ENCODE measurements at places on chromosomes 1 and 21.

- no peak for DNase-seq
Measured at GRCh38 chr21:25967181-25967900, 203.2 kb downstream of the APP start.

- DNase-seq, result no peak
Measured at GRCh38 chr1:206082831-206083695, 30.1 kb downstream of the RHEX start.

- no peak for DNase-seq
Measured at GRCh38 chr1:216020743-216021345, 402.4 kb downstream of the USH2A start.

GRCh38 chr1:182384387-182384960 is 7.1 kb downstream of the GLUL start:
- no peak for DNase-seq

GRCh38 chr1:241156231-241156965 is 200.6 kb downstream of the RGS7 start:
- DNase-seq, result no peak

Data from GM12892 (cell line).